Activated CD4-positive, alpha-beta T cell treated with anti-CD3 and anti-CD28 coated beads for 36 hours (primary cell): ENCODE measurements at places on chromosomes 7 and 10. TPM values are rescaled to one million over a fixed set of nuclear protein-coding genes. Genes with fewer than 3 reads are reported as not detected.

The PTN gene
- not detected for total RNA-seq

The ZNF518A gene
- 13.9 TPM for total RNA-seq

The ANKRD2 gene
- total RNA-seq = not detected

The FRAT1 gene
- total RNA-seq = 1.8 TPM

The DHX32 gene
- 23.5 TPM for total RNA-seq

The SOSTDC1 gene
- total RNA-seq = not detected

The CLDN3 gene
- not detected for total RNA-seq

The C10orf105 gene
- 0.34 TPM for total RNA-seq

GRCh38 chr7:132425942-132426341, 150.3 kb downstream of the PLXNA4 start:
- DNase-seq = no peak

GRCh38 chr10:87092861-87093631, 1.6 kb downstream of the GLUD1 start:
- peak; percentile 54 for DNase-seq

- DNase-seq = no peak
Observed at GRCh38 chr10:51075873-51076229, 1.6 kb downstream of the PRKG1 start.

DNA sequence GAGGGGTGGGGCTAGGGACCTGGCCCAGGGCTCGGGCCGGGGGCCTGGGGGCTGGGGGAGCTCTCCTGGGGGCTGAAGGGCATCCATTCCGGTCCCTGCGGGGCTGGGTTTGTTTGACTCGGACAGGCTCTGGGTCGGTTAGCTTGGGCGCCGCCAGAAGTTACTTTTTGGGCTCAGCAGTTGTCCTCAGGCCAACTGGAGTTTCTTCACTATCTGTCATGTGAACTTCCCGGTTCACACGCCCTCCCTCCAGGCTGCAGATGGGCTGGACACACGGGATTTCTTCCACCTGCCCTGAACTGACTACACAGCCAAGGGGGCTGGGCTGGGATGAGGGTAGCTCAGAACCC, 3.8 kb downstream of the SLC4A2 start:
- DNase-seq = no peak

DNA sequence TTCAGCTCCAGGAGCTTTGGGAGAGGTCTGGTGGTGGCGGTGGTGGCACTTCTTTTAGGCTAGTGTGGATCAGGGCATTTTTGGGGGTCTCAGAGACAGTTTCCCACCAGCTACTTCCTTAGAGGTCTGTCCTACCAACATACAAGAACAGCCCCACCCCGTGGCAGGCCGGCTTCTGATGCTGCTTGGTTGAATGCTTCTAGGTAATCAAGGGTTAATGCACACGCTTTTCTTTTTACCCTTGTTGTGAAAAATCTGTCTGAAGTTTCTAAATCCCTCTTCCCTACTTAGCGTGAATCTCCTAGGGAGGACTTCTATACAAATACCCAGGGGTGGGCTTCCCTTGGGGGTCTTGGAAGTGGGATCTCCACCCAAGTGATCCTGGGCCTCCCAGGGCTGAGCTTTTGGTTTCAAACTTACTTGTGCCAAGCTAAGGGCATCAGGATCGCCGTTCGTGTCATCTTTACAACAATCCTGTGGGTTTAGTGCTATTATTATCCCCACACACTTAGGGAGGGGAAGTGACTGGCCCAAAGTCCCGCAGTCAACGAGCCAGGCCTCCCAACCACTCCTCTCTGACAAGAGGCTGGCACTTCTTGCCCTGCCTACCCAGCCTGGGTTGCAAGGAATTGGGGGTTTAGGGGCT, 1.7 kb downstream of the SH2B2 start:
- peak; percentile 55 for DNase-seq

DNA sequence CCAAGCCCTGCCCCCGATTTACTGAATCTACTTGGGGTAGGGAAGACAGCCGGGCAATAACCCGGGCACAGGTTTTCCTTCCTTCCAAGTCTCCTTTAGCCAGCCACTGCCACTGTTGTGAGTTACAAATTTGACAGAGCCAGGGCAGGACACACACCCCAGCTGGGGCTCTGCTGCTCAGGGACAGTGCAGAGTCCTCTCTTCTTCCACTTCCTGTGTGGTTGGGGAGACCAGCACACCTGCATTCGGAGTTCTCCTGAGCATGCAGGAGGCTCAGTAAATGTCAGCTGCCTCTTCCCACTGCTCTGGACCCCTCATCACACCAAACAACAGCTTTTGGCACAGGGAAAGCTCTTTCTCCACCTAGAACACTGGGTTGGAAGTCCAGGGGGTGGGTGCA, 21.3 kb downstream of the CHST15 start:
- DNase-seq = no peak

DNA sequence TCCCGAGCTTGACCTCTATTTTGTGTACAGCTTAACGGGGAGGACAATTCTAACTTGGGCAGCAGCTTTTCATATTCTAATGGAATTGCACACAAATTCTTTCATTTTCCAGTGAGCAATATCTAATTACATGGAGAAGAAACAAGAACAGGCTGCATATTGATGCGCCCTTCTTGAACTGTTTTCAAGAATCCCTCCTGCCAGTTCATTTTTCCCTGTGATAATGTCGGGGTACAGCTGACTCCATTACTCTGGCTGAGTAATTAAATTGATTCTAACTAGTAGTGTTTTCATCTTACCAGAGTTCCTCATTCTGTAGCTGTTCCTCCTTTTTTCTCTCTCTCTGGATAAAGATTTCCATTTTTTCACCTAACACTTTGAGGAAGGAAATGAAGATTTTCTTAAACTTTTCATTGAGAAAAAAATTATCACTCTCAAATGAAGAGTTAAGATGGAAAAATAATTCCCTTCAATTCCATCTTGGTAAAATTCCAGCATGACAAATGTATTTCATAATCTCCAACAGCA, 190.9 kb downstream of the FANK1 start:
- DNase-seq = no peak

- DNase-seq = no peak
Observed at GRCh38 chr7:130875-131780, 61.2 kb upstream of the FAM20C start.

GRCh38 chr10:129467359-129468064, 471 bp downstream of the MGMT start:
- DNase-seq = peak; percentile 21
